H4 (cell line): ENCODE measurements at places on chromosomes 12 and 14.

GRCh38 chr12:26425587-26426260, 230.4 kb downstream of the SSPN start:
- no peak for DNase-seq

- DNase-seq, result no peak
Observed at GRCh38 chr12:103909811-103910210, 20.4 kb upstream of the HSP90B1 start.

- peak; percentile 78 for DNase-seq
Observed at GRCh38 chr14:23115039-23115731, 3.9 kb downstream of the CEBPE start.

- DNase-seq, result no peak
Observed at GRCh38 chr12:12180575-12180974, 86.3 kb downstream of the LRP6 start.

DNA sequence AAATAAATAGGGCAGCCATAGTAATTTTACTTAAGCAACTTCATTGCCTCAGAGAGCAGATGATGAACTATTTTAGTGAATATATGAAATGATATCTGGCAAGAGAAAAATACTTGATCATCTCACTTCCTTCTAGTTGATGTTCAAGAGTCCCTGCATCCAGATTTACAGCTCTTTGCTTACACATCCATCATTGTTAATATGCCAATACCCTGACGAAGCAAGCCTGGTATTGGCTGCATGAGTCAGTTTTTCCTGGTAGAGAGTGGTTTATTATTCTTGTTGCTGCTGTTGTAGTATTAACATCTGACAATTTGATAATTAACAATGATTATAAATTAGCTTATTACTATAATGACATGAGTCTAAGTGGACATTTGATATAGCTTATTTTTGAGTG, 681.9 kb downstream of the NRXN3 start:
- DNase-seq, result no peak

DNA sequence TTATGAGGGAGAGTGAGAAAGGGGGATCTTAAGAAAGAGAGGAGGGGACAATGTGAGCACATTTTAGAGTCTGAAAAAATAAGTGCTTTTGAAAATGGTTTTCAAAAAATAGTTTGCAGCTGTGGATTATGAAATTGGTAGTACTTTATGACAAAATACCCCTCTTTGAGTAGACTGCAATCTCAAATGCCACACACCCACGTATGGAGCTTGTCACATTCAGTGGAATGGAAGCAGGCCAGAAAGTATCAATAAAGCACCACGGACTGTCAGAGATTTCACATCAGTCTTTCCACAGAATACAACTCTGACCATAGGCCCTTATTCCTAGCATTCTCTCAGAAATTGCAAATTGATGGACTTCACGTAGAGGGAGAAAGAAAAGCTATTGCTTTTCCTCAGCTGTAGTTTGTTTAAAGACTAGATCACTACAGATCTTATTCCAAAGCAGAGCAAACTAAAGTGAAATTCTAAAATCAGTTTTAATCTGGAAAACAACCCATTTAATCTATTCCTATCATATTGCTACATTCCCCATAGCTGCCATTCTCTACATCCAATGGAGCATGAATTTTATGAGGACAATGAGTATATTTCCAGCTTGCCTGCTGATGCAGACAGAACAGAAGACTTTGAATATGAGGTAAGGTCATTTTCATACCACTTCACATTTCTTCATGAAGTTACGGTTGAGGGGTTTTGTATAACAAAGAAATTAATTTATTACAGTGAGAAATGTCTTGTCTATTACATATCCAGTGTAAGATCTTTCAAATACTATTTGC, 321.3 kb downstream of the PDZRN4 start:
- no peak for DNase-seq

DNA sequence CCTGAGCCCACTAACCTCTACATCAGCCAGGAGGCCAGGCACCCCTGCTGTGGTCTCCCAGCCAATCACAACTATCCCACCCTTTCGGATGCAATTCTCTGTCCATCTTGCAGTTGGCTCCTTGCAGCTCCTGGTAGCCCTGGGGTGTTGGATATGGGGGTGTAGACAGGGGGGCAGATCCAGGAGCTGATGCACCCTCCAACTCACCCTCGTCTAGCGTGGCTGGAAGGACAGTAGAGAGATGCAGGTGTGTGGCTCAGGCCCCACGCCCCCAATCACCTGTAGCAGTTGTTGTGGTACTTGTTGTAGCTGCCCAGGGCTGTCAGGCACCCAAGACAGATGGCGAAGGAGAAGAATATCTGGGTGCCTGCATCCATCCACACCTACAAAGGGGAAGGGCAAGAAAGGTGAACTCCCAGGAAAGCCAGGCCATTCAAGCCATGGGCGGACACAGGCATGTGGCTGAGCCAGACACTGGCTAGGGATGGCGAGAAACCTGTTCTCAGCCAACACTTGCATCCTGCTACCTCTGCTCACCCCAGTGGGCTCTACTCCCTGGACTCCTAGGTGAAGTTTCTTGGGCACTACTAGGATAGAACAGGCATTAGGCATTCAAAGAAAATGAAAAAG, 13.4 kb upstream of the SLC6A12 start:
- DNase-seq, result no peak
